ENCODE measurements at places on chromosomes 5 and 9.

DNA sequence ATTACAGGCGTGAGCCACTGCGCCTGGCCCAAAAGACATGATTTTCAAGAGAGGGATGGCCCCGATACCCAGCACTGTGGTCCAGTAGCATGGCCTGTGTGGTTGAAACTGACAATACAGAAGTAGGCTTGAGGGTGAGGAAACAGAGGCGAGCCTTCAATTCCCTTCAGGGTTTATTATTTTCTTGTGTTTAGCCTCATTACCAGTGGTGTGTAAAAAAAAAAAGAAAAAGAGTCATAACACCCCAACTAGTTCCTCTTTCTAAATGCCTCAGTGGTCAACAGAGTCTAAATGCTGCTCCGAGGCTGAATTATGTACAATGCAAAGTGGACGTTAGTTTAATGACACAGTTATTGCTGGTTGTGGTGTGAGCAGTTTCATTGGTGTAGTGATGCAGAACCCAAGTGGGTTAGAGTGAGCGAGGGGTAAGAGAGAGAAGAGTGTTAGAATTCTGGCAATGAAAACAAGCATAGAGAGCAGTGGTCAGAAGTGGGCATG, 58.8 kb downstream of the SNX30 start:
- peak; percentile 1 for DNase-seq

DNA sequence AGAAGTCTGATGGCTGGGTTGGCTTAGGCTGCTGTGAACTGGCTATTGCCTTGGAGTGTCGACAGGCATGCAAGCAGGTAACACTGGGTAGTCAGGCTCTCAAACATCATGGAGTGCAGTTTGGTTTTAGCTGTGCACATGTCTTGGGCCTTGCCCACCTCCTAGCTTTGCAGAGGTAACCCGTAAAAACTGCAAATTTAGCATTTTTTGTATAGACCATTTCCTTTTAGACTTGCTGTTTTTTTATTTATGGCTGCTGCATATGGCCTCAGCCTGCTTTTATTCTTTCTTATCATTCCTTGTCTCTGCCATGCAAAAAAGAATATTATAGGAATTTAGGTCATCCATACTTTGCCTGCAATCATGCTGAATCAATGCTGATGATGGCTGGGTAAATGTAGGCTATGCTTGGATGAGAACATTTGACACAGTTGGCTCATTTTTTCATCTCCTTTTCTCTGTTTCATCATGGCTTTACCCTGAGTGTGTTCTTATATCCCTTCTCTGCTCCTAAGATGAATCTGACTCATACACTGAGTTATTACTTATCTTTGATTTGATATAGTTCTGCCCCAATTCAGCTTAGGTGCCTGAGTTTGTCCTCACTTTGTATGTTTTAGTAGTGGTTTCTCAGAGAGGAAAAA, 27.2 kb downstream of the RECK start:
- DNase-seq, result no peak

DNA sequence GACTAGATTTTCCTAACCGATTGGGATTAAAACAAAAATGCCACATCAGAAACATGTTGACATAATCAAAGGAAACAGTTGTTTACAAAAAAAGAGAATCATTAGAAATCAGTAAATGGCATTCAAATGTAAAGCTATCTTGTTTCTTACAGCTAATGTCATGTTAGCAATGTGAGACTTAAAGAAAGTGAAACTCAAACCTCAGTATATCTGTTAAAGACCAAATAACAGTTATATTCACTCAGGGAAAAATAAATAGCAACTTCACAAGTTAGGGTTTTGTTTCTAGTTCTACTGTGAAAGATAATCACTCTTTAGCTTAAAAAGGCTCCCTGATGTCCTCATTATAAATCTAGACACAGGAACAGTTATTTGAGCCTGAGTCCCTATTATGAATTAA, 189.3 kb upstream of the EFNA5 start:
- no peak for DNase-seq

GRCh38 chr5:102971676-102972293, 148.2 kb downstream of the GIN1 start:
- peak; percentile 5 for DNase-seq

- no peak for DNase-seq
Measured at GRCh38 chr9:91315191-91315590, 46.5 kb downstream of the AUH start.

DNA sequence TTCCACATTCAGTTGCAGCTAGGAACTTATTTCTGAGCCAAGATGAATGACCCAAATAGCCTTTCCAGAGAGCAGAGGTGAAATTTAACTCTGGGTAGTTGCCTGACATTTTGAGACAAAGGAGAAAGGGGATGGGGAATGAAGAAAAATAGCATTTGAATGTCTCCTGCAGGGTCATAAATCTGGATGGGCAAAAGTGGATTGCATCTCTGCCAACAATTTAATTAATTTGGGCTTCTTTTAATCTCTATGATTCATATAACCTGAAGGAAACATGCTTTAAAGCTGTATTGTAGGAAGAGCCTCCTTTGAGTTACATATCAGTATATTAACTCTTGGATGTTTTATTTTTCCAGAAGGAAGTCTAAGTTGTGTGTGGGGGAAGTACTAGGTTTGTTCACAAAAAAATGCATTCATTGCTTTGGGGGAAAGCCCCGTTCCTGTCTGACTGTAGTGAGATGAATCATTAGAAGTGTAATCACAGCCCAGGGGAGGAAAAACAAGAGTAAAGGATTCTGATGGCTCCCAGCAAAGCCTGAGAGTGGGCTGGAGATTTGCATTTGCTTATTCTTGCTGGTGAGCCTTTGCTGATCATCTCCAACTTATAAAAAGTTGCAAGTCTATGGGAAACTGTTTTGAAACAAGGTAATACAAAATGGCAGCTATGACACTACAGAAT, 133.0 kb upstream of the IQGAP2 start:
- no peak for DNase-seq

DNA sequence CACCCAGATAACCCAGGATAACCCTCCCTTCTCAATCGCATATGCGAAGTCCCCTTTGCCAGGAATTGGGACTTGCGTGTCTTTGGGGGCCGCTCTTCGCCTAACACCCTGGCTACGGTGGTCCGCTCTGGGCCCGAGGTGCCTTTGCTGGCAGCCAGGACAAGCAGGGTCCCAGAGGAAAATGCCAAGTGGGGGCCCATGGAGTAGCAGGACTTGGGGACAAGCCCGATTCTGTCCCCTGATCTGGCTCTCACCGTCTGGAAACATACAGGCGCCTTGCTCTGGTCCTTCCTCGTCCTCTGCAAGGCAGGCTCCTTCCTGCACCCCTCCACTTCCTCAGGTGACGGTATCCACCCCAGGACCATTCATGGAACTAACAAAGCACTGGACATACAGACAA, 78.1 kb upstream of the UNC5A start:
- no peak for DNase-seq

DNA sequence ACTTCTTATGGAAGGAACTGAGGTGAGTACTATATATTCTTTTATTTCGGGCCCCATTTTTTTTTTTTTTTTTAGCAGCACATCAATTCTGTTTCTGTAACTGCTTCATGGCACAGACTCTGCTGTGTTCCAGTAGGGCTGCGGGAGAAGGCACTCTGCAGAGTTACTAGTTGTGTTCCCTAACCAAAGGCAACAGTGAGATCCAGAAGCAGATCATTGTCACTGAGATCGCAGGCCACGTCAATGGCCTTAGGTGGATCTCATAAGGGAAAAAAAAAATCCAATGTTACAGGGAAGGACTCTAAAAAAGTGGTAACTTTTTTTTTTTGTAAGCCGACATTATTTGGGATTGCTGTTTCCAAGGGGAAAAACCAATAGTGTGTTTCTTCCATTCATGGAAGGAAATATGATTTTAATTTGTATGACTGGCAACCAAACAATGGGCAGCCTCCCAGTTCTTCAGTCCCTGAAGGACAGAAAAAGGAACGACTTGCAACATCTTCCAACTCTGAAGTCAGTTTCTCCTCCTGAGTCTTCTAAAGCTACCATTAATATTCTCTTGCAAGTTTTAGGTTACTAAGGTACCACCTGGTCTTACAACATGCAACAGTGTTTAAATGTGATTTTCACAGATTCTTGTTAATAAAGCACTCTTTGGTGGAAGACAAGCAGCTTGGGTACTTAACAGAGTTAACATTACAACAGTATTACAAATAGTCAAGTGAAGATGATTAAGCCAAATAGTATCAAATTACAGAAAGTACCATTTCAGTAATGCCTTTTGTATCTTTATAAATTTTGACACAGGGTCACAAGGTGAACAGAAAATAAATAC, 52.8 kb downstream of the HABP4 start:
- no peak for DNase-seq

DNA sequence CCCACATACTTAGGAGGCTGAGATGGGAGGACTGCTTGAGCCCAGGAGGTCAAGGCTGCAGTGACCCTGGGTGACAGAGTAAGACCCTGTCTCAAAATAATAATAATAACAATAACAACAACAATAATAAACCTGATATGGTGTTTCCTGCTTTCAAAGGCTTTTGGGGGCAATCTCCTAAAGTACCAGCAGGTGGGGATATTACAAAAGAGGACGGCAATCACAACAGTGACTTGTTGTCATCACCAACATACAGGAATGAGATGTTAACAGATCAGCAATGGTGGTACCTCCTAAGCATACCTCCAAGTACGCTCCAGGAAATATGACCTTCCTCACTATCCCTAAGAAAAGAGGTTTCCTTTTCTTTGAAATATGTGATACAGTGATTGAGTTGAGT, 91.1 kb upstream of the RNF180 start:
- DNase-seq, result no peak

- no peak for DNase-seq
Measured at GRCh38 chr5:8474569-8474930, 605.6 kb downstream of the MTRR start.

DNA sequence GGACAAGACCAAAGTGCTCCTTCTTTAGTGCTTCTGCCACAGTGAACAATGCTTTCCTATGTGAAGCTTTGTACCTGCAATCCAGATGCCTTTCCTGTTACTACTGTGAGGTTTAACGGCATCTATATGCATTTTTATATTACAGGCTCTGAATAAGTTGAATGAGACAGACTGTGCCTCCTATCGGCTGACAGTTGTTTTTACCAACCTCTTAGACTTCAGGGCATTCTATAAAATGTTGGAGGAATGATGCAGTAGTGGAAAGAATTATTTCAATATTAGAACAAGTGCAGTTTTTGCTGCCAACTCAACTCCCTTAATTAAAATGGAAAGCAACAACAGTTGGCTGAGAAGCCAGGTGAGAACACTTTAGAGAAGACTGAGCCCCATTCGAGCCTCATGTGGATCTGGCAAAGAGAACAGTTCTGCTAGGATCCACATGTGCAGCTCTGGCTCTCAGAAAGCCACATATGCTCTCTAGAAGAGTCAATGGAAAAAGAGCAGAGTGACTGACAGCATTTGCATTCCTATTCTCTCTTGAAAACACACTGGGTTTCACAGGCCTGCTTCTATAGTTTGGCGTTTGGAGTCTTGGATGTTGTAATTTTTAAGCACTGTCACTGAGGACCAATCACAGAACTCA, 147.5 kb downstream of the LURAP1L start:
- DNase-seq, result no peak

GRCh38 chr5:174071484-174071883, 26.0 kb downstream of the NSG2 start:
- no peak for DNase-seq
